NCI-H1930 (cell line): ENCODE measurements at places on chromosomes 7 and 10.

DNA sequence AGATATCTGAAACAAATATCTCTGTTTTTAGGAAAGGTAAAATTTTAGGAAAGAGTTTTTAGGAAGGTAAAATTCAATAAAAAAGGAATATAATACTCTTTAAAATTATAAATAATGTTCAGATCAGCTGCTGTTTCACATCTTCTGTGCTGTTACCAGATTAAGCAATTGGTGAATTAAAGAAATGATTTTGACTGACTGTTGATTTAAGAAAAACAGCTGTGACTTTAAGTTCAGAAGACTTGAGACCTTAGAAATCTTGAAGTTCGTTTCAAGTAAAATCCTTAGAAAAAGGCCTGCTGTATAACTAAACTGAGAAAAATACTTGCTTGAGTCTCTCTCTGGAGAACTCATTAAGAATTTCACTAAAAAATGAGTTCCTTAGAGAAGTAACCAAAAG is 250.6 kb downstream of the DOCK4 start:
- no peak for DNase-seq

DNA sequence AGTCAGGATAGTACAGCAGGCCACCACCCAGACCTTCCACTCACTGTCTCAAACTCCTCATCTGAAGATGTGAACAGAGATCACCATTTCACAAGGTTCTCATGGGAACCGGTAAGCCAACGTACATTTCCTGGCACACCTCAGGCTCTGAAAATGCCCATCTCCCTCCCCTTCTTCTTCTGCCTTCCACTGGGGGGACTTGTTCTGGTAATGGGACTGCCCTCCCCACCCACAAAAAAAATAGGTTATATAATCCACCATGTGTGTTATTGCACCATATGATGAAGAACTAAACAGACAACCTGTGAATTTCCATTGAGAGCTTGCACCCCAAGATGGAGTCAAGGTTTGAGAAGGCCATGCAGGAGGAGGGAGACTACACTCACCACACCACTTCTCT is 42.1 kb upstream of the IKZF1 start:
- no peak for DNase-seq

GRCh38 chr7:8507566-8507965 is 74.2 kb downstream of the NXPH1 start:
- DNase-seq, result no peak

DNA sequence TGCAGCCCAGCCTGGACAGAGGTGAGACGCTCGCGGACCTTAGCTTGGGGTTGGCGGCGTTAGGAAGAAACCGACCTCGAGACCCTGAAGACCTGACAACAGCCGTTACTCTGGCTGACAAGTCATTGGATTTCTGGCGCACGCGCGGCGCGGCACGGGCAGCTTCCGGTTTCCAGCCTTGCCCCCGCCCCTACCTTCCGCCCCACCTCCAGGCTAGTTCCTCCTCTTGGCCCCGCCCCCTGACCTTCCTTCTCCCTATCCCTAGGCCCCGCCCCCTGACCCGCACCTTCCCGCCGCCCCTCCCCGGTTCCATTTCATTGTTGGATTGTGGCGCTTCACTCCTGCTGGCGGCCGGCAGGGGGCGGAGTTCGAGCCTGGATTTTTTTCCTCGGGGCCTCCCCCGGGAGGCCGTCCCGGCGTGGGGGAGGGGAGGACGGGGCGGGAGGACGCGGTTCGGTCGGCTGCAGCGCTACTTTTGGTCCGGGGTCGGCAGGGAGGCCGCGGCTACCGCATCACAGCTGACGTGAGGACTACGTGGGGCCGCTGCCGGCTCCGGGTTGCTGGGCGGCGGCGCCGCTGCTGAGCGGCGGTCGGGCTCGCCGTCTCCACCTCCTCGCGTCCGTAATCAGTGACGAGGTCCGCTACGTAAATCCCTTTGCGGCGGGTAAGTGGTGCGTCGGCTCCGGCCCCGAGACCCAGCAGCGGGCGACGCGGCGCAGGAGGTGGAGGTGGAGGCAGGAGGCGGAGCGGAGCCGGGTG is at the start of gene CREM:
Gene CREM (plus strand): TSS at position 317 of the 759 bp plus-strand sequence. CDS start 10,990 bp downstream, outside the sequence.
- peak; percentile 73 for DNase-seq

- no peak for DNase-seq
Measured at GRCh38 chr10:104893701-104894100, 252.6 kb downstream of the SORCS3 start.

- DNase-seq, result peak; percentile 2
Measured at GRCh38 chr10:9302140-9302746, 1247.8 kb downstream of the GATA3 start.

- no peak for DNase-seq
Measured at GRCh38 chr10:112827086-112827485, 123.0 kb upstream of the TCF7L2 start.

DNA sequence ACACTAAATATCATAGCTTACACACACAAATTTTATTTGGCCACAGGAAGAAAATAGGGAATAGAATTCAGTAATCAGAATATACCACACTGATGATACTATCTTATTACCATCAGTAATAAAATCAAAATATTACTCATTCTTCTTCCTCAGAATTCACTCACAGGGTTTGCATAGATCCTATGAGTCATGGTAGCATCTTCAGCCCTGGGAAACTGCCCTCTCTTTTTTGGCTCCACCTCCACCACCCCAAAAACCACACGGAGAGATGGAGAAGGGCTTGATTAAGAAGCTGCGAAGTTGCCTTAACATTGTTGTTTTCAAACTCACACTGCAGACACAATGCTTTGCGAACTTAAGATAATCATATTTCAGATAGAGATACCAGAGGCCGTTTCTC is 154.1 kb upstream of the AHR start:
- no peak for DNase-seq

DNA sequence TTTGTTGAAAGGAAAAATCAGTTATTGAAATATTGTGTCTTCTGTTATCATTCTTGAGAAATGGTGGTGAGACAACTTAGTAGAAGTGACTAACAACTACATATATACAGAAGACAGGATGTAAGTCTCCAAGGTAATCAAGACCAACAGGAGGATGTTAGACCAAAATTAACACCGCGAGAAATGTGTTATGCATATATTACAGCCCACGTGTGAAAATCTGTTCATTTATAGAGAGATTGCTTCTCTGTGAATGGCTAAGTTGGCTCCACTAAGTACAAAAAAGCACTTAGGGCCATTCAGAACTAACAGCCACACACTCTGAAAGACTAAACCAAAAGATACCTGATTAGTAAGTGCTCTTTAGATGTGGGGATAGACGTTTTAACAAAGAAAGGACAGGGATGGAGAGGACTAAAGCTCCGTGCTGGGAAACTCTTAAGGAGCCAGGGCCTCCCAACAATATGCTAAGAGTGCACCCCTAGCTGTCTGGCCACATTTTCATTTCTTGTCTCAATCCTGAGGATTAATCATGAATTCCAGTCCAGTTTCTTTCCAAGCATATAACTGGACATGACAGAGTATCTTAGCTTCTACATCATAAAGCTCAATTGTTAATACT is 26.5 kb downstream of the HDAC9 start:
- DNase-seq, result no peak

GRCh38 chr10:43594944-43595589 is 11.2 kb upstream of the ZNF485 start:
- DNase-seq, result no peak

DNA sequence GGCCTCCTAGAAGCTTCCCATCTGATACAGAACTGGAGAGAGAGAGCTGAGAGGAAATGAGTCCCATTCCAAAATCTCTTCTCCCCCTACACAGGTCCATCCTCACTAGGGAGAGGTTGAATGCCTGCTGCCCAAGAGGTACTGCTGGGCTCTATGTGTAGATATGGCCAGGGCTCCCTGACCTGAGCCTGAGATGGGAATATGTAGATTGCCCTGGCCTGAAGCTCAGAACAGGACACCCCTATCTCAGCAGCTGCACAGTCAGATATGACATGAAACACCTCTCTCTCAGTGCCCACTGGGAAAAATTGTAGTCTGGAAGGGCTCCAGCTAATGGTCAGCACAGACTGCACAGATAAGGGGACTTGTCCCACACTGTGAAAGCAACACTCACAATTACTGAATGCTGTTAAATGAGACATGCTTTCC is 3.1 kb upstream of the IFIT1B start:
- no peak for DNase-seq

- DNase-seq, result no peak
Measured at GRCh38 chr10:101121654-101122031, 9.5 kb upstream of the TLX1 start.

DNA sequence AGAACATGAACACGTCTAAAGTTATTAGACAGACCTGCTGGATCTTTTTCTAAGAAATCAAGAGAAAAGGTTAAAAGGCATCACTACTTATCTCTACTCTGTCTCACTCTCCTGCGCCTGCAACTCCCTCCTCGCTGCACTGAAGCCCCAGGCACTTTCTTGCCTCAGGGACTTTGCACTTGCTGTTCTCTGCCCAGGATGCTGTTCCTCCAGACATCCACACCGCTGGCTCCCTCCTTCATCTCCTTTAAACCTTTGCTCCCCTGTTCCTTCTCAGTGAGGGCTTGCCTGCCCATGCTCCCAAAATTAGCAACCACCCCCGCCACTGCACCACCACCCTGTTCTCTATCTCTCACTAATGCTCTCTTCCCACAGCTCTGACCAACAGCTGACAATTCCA is 87.4 kb downstream of the GOLGA7B start:
- no peak for DNase-seq

GRCh38 chr7:13800694-13801448 is 188.6 kb downstream of the ETV1 start:
- no peak for DNase-seq

- no peak for DNase-seq
Measured at GRCh38 chr10:7474388-7474787, 63.6 kb upstream of the SFMBT2 start.

DNA sequence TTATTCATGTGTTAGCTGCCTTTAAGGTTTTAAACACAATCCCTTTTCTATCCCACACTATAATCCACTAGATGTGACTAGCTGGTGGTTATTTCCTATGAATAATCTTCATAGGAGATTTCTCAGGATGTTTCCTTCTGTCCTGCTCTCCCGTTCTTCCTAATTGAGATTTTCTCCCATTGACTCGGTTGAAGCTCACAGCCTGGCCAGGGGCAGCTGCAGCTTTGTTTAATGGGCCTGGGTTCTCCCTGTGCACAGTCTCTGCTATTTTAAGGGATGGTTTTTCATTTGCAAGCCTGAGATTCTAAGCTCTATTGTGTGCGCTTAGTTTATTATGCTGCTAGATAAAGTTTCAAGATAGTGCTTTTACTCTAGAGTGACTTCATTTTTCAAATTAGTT is 283.4 kb upstream of the AOAH start:
- DNase-seq, result no peak

GRCh38 chr7:57496395-57496794 is 46.4 kb downstream of the ZNF716 start:
- DNase-seq, result no peak

GRCh38 chr10:27529010-27529783 is 25.1 kb downstream of the RAB18 start:
- no peak for DNase-seq

- no peak for DNase-seq
Measured at GRCh38 chr10:29635711-29636144, 957 bp upstream of the SVIL start.

- no peak for DNase-seq
Measured at GRCh38 chr10:78618050-78618449, 450.7 kb upstream of the ZMIZ1 start.

GRCh38 chr7:14069961-14070360 is 80.5 kb upstream of the ETV1 start:
- no peak for DNase-seq

DNA sequence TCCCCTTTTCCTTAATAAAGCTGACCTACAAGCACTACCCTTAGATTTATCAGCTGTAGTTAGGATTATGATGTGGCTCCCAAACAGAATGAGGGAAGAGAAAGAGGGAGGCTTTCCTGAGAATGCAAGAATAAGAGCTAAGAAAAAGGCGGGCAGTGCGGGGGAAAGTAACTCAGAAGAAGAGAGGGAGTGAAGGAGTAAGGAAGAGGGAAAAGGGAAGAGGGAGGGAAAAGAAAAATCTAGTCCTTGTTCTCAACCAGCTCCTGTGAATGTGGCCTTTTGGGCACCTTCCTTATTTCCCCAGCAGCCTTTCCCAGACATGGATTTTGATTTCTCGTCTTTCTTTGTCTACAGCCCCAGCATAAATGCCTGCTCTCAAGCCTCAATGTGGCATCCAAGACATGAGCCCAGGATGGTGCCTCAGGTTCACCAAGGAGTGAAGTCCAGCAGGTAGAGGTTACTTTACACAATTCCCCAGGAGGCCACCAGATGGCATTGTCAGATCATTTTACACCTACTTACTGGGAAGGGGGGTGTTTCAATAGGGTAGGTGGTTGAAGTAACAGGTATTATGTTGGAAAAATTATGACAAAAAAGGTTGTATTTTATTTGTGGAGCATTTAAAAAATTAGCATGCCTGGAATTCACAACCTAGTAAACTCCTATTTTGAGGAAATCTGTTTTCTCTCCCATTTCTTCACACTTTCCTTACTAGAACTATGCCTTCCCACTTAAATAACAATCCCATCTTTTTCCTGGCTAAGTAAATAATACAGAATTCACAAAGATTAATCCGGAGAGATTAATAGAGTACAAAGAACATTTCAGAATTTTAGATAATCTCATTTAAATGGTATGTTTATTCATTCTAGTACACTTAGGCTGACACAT is 106.5 kb downstream of the HTR7 start:
- DNase-seq, result no peak

DNA sequence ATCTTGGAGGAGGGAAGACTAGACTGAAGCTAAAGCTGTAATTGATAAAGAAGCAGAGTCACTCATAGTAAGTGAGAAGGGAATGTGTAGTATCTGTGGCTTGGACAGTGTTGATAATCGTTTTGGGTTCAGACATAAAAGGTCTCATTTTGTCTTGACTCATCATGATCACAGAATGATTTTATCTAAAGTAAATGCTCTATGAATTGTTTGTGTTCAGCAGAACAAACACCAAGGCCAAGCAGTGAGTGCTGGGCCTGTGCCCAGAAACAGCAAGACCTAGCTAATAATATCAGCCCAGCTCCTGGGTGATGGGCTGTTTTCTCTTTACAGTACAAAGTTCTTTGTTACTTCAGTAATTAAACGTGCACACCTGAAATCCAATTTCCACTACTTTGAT is 26.7 kb upstream of the CD36 start:
- DNase-seq, result peak; percentile 44

DNA sequence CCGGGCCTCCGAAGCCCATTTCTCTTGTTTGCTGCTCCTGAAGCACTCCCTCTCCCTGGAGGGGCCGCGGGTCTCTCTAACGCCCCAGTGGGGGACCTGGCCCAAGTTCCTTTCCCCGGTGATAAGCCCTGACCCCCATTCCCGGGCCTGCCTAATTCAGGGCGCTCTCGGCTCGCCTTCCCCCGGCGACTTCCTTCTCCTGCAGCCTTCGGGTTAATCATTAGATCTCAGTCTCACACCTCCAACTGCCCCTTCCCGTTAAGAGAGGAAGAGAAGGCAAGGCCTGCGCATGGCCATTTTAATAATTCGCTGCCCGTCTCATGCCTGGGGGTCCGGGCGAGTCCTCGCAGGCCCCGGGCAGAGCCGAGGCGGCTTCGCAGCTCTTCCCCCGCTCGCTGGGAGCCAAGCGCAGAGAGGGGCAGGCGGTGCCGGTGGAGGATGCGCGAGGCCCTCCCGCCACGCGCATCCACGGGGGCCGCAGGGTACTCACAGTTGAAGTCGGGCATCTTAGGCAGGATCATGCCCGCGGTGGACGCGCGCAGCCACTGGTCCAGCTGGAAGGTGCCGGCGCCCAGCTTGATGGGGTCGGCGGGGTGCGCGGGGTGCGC is 1.2 kb downstream of the MNX1 start:
- DNase-seq, result no peak
